ENCODE measurements at places on chromosomes 6 and 20.

DNA sequence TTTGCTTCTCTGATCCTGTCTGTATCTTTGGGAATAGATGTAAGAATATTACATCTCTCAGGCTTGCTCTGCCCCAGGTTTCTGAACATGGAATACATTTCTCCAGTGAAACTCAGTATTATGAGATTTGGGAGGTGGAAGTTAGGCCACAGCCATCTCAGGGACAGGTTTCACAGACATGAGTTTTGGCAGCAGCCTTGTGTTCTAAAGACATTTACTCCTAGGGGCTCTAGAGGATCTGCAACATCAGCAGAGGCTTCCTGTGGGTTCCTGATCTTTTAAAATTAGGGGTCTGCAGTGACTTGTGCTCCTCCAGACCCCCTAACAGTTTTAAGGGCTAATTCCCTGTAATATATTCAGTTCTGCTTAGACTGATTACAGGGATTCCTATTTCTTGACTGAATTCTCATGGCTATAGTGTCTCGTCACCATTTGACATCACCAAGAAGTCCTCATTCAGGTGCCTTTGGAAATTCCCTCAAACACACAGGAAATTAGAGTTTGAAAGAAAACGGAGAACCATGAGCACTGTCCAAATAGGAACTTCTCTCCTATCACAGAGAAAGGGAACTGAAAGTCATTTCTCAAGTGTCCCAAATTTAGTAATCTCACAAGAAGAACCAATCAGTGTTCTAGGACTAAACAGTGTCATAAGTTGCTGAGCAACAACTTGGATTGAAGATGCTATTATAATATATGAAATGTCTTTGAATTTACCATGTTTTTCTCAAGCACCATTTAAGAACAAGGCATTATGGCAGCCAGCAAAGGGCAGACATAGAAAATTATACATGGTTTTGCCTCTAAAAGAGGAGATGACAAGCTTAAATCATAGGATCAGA is 2.5 kb upstream of the HLA-DRA start:
- no peak for DNase-seq

DNA sequence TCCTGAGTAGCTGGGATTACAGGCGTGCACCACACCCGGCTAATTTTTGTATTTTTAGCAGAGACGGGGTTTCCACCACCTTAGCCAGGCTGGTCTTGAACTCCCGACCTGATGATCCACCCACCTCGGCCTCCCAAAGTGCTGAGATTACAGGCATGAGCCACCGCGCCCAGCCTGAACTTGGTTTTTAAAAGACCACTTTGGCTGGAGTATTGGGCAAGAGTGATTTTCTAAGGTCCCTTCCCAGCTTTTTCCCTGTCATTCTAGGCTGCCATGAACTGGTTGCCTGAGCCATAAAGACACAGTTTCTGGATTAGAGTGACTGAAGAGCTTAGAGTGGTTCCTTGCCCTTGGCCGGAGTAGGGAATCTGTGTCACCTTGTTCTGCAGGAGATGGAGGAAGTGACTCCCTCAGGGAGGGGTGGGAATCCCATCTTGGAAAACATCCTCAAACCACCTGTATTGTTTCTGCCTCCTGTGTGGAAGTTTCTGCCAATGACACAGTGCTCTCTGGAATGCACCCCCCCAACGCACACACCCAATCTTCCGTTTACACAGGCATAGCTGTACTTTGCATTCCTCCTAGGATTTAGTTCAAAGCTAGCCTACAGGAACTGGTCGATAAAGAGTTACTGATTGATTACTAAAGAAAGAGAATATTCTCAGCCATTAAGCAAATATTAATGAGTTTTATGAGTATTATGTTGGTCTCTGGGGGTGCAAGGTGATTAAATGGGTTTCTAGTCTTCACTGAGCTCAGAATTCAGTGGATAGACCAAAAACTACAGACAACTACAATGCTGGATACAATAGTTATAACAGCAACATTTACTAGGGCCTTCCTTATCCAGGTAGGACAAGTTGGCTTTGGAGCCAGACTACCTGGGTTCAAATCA is 18.2 kb downstream of the BCL2L1 start:
- DNase-seq, result no peak

DNA sequence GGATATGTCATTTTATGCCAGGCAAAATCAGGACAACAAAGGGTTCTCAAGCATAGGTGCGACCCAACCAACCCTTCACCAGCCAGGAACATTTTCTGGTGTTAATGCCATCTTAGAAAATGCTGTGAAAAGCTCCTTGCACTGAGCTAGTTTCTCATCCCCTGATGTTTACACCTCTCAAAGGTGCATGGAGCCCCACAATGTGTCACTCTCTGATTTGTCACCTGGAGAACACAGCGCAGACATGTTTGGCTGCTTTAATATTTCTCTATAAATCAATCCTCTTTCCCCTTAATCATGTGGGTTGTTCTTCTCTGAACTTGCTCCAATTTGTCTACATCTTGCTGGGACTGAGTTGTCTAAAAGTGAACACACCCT is 244.3 kb downstream of the TSHZ2 start:
- DNase-seq, result no peak

- DNase-seq, result no peak
These were observed 18.0 kb downstream of the PEX7 start for GRCh38 chr6:136840276-136841001.

GRCh38 chr20:20292472-20292871 is 75.4 kb upstream of the INSM1 start:
- DNase-seq, result no peak

- DNase-seq, result peak; percentile 84
These were observed 113.1 kb upstream of the ZNF217 start for GRCh38 chr20:53706466-53707370.

Measured in fibroblast of skin of left quadriceps (primary cell).